NCI-H1436 (cell line): ENCODE measurements at places on chromosomes 7 and 10.

GRCh38 chr10:119769886-119770285 is 44.0 kb downstream of the INPP5F start:
- DNase-seq, result no peak

GRCh38 chr7:88759230-88760135 is at the start of gene ZNF804B:
TSS of gene ZNF804B (plus strand) at chr7:88759700. CDS start at chr7:88759977, 277 bp downstream.
- no peak for DNase-seq

DNA sequence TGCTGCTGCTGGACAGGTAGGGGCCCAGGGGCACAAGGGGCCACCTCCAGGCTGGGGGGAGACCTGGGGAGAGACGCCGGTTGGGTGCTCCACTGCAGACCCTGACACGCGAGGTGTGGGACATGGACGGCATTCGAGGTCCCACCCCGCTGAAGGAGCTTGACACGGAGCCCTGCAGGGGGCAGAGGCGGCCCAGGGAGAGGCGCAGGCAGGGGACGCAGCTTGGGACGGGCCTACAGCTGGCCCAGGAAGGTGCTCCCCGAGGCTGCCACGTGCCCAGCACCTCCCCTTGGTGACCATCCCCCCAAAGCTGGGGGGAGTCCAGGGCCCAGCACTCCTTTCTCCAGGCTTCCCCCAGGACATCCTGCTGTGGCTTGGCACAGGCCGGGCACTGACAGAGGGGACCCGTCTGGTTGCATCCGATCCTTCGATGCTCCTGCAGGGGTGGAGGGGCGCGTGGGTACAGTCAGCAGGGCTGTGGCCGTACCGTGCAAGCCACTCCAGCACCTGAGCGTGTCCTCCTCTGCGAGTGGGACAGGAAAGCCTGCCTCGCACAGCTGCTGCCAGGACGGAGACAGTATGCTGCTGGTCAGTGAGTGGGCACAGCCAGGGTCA is 174.4 kb downstream of the ELFN1 start:
- no peak for DNase-seq

DNA sequence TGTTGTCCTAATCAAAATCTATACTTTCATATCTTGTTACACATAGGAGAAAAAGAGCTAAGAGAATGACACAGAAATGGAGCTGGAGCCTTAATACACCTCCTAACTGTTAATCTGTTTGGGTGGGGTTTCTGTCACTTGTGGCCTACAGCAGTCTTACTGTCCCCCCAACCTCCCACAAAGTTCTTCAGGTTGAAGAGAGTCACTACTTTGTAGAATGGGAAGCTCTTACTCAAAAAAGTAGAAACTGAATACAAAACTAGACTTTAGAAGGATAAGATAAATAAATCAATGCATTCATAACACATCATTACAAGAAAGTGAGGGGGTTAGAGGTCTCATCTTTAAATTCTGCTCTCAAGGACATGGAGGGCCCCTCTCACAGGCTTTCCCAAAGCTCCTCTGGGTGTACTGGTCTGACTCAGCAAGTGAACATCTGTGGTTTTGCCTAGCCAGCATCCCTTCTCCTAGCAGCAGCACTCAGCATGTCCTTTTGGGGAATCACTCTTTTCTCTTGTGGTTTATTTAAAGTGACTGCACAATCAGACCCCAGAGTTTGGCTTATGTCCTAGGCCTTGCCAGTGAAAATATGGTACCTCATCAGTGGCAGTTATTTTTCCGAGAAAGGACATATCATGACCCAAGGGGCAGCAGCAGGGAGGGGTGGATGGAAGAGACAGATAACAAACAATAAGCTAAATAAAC is 2.0 kb upstream of the BLVRA start:
- DNase-seq, result no peak

- DNase-seq, result no peak
Measured at GRCh38 chr10:77228559-77228958, 409.0 kb downstream of the KCNMA1 start.

DNA sequence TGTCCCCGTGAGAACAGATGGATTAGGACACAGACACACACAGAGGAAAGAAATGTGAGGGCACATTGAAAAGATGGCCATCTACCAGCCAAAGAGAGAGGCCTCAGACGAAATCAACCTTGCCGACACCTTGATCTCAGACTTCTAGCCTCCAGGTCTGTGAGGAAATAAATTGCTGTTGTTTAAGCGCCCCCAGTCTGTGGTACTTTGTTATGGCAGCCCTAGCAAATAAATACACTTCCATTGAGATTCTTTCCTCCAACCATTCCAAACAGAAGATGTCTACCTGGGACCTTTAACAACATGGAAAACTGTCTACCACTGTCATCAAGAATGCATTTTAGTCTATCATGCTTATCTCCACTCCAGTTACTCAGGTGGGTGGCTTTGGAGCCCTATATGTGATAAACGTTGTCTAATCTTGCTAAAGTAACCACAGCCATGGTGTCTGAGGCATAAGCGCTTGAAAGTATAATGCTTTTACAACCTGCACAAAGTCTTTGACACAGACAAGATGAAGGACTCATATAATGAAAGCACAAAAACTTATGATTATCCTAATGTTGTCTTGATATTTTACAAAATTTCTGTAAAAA is 244.3 kb downstream of the MTERF1 start:
- DNase-seq, result no peak

- DNase-seq, result no peak
Measured at GRCh38 chr7:39910108-39910869, 39.8 kb upstream of the CDK13 start.

- peak; percentile 94 for DNase-seq
Measured at GRCh38 chr10:132446661-132447445, 49.9 kb downstream of the PWWP2B start.

DNA sequence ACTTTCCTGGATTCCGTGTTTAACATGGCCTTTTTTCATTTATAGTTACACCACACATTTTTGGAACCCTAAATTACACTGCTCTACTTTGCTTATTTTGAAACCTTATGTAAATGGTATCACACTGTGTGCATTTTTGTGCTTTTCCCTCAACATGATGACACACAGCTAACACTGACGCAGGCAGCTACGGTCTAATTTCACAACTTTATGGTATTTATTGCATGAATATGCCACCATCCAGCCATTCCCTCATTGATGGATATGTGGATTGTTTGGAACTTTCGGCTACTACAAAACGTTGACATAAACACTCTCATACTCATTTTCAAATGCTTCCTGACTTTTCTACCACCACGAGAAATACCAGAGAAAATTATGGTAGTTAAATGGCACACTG is 6.9 kb downstream of the PAPOLB start:
- no peak for DNase-seq

- no peak for DNase-seq
Measured at GRCh38 chr7:149558149-149558861, 60.7 kb upstream of the ZNF746 start.

- DNase-seq, result no peak
Measured at GRCh38 chr10:75435291-75435690, 3.9 kb downstream of the LRMDA start.

- DNase-seq, result no peak
Measured at GRCh38 chr10:99431190-99431760, 851 bp upstream of the GOT1 start.

- DNase-seq, result no peak
Measured at GRCh38 chr7:120955577-120956149, 5.1 kb downstream of the ING3 start.

DNA sequence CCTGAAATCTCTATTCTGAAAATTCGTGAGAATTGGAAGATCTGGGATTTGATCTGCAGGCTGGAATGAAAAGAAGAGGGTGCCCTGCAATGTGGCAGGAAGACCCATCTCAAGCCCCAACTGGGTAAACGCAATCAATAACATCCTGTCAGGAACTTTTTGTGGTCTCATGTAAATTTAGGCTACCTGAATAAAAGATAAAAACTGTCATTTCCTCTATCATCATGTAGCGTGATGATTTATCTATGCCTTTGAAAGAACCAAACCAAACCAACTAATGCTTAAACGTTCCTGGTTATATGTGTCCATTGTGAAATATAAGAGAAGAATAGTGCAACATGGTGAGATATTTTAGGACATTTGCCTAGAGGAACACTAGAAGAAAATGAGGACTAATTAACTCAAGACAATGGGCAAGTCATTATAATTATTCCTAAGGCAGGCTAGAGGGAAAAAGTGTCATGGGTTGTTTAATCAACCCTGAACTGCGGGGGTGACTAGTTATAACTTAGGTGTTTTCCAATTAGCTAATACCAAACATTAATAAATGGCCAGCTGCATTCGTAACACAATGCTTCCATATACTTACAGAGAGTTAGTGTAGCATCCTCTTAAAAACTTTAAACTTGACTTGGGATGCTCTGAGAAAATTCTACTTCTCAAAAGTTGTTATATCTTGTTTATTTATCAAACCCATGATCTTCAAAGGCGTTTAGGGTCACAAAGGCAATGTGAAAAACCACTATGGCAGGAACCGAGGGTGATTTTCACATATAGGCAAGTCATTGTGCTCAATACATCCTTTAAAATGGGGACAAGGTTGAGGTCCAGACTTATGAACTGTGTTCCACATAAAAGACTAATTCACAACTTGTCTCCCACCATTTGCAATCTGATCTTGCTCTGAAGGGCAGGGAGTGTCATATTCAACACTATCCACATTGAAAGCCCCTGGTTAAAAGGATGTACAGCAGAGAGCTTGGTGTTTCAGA is 48.6 kb upstream of the ADO start:
- no peak for DNase-seq

DNA sequence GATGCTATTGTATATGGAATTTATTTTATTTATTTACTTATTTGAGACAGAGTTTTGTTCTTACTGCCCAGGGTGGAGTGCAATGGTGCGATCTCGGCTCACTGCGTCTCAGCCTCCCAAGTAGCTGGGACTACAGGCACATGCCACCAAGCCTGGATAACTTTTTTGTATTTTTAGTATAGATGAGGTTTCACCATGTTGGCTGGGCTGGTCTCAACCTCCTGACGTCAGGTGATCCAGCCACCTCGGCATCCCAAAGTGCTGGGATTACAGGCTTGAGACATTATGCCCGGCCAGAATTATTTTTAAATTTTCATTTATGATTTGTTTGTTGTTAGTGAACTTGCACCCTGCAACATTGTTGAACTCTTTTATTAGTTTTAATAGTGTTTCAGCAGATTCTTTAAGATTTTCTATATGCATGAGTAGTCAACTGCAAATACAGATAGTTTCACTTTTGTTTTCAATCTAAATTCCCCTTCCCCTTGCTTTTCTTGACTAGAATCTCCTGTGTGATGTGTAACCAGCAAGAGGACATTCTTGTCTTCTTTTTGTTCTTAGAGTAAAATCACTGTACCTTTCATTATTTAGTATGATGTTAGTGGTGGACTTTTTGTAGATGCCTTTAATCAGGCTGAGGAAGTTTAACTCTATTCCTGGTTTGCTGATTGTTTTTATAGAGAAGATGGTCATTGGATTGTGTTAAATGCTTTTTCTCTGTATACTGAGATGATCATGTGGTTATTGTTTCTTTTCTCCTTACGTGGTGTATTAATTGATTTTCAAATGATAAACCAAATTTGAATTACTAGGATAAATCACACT is 27.8 kb downstream of the ZNF33A start:
- no peak for DNase-seq

DNA sequence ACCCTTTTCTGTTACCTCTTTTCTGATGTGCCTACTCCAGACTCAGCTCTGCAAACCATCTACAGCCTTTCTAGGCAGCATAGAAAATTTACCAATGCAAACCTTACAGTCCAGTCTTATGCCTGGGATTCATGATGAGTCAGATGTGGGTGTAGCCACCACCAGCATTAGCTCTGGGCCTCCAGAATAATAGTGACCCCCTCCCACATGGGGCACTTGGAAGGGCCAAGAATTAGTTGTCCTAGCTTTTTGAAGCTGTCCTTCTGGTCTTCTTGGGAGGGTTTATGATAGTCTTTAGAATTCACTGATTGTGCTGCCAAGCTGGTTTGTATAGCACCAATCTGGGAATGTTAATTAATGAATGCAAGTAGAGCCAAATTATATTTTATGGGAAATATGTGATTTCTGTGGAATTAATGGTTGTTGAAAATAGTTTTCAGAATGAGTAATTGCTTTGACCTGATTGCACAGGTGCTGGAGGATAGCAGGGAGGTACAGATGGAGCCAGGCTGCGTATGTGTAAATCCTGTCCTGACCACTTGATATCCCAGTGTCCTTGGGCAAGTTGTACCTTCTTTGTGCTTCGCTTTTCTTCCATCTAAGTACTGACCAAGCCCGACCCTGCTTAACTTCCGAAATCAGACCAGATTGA is 94.8 kb downstream of the CPED1 start:
- no peak for DNase-seq

GRCh38 chr7:47672977-47673381 is 91.1 kb upstream of the TNS3 start:
- no peak for DNase-seq

DNA sequence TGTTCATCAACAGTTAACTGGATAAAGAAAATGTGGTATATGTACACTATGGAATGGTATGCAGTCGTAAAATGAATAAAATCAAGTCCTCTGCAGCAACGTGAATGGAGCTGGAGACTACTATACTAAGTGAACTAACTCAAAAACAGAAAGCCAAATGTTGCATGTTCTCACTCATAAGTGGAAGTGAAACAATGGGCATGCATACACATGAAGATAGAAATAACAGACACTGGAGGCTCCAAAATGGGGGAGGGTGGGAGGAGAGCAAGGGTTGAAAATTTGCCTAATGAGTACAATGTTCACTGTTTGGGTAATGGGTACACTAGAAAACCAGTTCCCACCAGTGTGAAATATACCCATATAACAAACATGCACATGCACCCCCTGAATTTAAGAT is 179.5 kb downstream of the ZWINT start:
- no peak for DNase-seq

GRCh38 chr10:17453373-17454091 is 863 bp downstream of the ST8SIA6 start:
- DNase-seq, result no peak

DNA sequence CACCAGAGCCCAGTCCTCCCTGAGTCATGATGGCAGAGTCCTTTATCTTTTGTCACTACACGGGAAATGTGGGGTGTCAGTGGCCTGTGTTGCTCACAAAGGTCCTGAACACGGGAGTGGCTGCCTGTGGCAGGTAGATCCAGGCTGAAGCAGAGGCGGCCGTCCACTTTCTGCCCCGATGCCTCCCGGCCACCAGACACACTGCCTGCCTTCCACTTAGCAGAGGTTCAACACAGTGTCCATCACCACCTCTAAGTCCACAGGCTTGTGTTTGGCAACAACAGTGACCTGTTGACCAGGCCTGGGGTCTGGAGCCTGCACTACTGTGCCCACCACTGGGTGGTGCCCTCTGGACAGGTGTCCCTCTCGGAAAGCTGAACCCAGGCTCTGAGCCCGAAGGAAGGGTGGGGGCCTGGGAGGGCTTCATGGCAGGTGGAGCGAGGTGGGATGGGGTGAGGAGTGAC is 49.9 kb upstream of the CAMK2B start:
- no peak for DNase-seq

GRCh38 chr7:93944673-93945072 is 23.1 kb downstream of the GNG11 start:
- no peak for DNase-seq

DNA sequence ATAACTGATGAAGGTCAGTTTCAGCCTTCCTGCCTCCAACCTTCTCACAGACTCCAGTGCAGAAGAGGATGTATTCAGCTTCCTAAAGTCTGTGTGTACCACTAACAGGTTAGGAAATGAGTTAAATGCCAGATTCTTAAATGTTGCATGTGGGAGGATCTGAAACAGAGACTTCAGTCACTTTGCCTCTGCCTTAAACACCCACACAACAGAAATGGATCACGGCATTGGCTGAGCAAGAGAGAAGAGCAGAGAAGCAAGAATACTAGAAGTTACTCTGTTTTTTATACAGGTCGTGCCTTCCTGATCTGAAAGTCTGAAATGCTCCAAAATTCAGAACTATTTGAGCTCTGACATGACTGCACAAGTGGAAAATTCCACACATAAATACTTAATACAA is 98.9 kb upstream of the ARHGAP21 start:
- DNase-seq, result no peak

- DNase-seq, result peak; percentile 33
Measured at GRCh38 chr7:141785706-141786552, 4.1 kb upstream of the TAS2R5 start.
